ENCODE measurements at places on chromosomes 16 and 17.
A peak's percentile ranks its signal among the peaks of the same experiment; 100 is the strongest.

GRCh38 chr17:46916211-46916610 lies 6.7 kb upstream of the GOSR2 start:
- DNase-seq, result no peak

GRCh38 chr17:9956474-9957131 lies 51.5 kb upstream of the RCVRN start:
- DNase-seq, result no peak

DNA sequence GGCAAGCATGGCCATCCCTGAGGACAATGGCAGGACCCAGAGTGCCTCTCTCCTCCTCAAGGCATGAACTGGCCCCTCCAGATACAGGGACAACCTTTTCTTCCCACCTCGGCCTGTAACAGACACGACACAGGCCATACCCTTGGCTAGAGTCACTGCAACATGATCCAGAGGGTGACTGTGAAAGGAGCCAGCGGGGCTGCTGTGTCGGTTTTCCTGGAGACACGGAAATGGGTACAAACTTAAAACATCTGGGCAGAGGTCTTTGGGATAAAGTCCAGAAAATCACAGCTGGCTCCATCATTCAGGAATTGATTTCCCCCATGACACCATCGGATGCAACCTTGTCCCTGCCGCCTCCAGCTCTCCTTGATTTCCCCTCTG lies 5.3 kb downstream of the CEP295NL start:
- DNase-seq, result no peak

- no peak for DNase-seq
These were observed 458.6 kb upstream of the GOT2 start for GRCh38 chr16:59192551-59193199.

DNA sequence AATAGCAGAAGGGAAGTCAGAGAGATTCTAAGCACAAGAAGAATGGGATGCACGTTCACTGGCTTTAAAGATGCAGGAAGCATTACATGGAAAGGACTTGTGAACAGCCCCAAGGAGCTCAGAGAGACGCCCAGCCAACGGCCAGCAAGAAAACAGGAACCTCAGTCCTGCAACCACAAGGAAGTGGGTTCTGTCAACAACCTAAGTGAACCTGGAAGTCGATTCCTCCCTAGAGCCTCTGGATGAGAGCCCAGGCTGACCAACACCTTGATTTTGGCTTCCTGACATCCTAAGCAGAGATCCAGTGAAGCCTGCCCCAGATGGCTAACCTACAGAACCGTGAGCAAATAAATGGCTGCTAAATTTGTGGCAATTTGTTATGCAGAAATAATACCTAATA lies 24.5 kb downstream of the GPR142 start:
- DNase-seq, result no peak

DNA sequence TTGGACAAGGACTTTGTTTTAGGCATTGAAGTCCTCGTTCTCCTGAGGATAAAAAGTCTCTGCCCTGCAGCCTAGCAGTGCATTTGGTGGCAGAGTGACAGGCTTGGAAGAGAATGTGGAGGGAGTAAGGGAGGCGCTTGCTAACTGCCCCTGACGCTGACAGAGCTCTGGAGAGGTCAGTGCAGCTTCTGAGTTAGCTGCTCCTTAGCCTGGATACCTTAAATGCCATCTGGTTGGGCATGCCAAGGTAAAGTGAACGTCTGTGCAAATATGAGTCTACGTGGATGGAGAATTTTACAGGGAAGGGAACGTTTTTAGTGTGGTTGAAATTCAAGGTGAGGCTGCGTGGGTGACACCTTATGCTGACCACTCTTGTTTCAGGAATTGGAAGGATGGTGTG lies 44.4 kb downstream of the SEC14L1 start:
- DNase-seq, result no peak

GRCh38 chr17:57480438-57481196 lies 224.3 kb downstream of the MSI2 start:
- DNase-seq, result peak; percentile 55

DNA sequence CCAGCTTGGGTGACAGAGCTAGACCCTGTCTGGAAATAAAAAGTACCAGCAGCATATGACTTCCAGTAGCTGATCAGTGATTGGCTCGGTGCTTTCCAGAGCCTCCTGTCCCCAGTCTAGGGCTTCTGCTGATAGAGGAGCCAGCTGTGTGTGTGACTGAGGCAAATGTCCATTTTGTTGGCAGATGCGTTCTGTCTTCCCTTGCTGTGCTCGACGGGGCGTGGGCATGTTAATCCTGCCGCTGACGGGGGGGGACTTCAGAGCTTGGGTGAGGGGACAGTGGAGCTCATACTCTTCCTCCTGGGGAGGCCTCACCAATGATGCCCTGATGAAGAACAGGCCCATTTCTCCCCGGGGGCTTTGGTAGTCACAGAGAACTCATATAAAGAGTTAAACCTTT lies 14.6 kb downstream of the KCTD2 start:
- DNase-seq, result no peak

DNA sequence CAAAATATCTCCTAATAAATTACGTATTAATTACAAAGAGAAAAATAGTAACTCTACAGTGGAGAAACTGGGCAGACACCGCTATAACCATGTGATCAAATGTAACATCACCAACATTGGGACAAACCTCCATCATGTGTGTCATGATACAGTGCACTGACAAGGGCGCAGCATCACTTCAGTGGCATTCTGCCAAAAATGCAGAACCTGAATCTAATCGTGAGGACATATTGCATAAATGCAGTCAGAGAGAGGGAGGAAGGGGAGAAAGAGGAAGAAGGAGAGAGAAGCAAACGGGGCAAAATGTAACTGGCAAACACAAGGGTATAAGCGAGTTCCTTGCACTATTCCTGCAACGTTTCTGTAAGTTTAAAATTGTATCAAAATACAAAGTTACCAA lies 74.2 kb upstream of the MARCHF10 start:
- no peak for DNase-seq

DNA sequence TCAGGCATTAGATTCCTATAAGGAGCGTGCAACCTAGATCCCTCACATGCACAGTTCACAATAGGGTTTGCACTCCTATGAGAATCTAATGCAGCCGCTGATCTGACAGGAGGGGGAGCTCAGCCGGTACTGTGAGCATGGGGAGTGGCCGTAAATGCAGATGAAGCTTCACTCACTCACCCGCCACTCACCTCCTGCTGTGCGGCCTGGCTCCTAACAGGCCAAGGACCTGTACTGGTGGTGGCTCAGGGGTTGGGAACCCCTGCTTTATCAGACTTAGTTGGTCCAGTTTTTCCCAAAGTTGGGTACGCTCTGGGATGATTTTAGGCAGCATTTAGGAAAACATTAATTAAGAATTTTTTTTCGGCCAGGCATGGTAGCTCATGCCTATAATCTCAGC lies 103.8 kb downstream of the MARF1 start:
- no peak for DNase-seq

GRCh38 chr17:49597928-49598655 lies 22.4 kb downstream of the NXPH3 start:
- DNase-seq, result no peak

DNA sequence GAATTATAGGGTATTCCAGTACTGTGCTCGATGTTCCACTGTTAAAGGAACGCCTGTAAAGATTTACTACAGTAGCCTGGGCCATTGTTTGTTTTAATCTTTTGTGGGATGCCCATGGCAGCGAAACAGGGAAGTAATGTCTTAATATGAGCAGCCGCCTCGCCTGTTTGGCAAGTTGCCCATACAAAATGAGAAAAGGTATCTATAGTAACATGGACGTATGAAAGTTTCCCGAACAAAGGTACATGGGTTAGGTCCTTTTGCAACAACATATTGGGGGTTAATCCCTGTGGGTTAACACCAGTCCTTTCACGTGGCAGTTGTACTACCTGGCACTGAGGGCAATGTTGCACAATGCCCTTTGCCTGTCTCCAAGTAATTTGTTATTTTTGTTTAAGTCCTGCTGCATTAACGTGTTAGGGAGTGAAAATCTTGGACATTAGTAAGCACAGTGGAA lies 21.1 kb upstream of the TMC5 start:
- no peak for DNase-seq

- DNase-seq, result no peak
These were observed 66.1 kb upstream of the SREBF1 start for GRCh38 chr17:17902877-17903276.

GRCh38 chr17:26818736-26819135 lies 475.2 kb upstream of the WSB1 start:
- no peak for DNase-seq

DNA sequence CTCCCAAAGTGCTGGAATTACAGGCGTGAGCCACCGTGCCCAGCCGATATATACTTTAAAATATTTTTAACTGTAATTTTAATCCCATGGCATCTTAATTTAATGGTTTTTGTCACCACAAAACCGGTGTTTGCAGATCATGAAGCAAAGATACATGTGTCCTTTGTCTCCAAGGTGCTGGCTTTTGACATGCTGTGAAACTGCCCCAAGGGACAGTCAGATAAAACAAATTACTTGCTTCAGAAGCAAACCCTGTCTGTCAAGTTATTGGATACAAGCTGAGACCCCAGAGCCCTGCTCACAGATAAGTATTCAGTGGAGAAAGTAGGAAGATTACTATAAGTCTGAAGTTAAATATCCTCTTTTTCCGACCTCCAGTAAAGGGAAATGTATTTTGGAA lies 39.8 kb downstream of the ARL4D start:
- no peak for DNase-seq

DNA sequence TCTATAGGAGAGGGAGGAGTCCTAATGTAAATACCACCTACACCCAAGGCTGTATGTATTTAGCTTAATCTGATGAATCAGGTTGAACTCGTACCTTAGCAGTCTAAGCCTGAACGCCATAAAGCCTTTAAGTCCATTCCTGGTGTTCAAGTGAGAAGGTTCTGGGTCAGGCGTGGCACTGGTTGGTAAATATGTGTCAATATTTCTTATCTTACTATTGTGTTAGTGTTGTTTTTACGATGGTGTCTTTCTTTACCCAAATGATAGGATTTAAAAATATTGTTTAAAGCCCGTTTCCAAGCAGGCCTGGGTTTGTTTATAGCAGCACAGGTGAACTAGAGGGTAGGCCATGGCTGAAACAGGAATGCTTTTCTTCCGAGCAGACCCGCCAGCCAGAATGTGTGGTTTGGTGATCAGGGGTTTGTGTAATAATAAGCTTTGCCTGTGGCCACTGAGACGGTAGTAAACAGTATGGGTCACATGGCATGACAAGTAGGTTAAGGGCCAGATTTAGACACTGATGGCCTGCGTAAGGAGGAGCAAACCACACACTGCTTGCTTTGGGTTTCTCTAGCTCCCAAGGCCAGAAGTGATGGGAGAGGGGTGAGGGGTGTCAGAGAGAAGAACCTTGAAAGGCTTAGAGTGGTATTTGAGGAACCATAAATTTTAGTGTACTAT lies 3.3 kb downstream of the TMEM94 start:
- no peak for DNase-seq

DNA sequence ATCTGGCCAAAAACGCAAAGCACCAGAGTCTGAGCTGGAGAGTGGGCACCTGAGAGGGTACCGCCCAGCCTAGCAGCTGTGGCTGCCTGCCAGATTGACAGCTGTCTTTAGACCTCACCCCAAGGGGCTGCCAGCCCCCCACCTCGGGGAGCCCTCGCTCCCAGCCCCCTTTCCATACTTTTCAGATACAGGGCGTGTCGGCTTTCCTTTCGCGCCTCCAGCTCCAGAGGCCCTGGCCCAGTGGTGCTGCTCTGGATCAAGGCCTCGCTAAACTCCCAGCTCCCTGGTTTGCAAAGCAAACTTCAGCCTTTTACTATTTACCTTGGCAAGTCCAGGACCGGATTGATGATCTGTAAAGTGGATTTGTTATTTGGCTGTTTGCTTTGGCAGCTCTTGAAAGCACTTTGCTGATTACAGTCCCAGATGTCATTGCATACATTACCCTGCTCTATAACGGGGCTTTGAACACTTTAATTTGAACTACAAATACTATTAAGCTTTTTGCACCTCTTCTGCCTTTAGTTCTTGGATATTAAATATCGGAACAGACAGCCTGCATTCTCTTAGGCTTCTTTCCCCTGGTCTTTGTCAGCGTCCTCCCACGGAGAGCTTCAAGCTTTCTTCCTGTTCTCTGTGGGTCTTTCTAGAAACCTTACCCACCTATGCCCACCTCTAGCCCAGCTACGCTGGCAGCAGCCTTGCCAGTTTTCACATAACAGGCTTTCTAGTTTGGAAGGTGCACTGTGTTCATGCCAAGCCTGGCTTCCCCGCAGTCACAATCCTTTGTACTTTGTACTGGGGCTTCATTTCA lies 63.6 kb upstream of the TBX2 start:
- DNase-seq, result no peak

DNA sequence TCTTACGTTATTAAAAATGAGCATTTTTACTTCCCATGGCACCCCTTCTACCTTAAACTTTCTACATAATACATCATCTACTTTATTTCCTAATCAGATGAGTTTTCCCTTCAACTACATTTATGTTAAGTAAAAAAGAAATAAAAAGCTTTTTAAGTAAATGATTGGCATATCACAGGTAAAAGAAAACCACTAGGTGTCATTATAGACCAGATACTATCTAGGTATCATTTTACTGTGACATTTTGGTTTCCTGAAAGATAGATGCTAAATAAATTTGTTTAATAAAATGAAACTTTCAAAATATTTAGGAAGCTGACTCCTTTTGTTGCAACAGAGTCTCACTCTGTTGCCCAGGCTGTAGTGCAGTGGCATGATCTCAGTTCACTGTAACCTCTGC lies 3.8 kb upstream of the CMTM1 start:
- DNase-seq, result no peak

DNA sequence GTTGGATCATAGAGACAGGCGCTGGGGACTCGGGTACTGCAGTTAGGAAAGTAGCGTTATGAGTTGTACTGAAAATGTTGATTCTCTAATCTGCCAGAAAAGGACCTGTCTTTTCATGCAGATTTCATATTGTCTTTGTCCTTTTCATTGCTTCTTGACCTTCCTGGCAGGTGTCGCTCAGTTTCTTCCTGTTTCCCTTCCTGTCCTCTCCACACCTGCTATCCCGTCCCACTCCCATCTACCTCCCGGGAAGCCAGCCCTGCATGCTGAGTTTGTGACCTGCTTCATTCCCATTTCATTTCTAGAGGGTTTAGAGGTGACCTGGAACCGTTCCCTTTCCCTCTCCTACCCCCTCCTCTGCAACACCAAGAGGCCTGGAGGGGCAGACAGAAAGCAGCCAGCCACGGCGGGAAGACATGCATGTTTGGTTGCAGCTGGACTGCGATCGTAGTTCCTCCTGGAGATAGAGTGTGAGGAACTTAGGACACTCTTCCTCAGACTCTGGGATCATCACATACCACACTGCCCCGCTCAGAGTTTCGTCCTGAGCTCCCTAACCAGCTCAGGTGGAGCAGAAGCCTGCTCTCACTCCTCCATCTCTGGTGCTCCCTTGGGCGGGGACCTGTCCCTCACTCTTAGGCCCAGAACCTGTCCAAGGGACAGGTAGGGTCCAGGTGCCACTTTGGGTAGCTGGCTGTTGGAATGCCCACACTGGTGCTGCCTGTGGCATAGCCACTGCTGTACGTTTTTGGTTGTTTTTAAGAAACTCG lies 23.9 kb upstream of the ARHGAP23 start:
- DNase-seq, result no peak

GRCh38 chr16:30361180-30361579 lies 6.1 kb upstream of the CD2BP2 start:
- DNase-seq, result no peak

DNA sequence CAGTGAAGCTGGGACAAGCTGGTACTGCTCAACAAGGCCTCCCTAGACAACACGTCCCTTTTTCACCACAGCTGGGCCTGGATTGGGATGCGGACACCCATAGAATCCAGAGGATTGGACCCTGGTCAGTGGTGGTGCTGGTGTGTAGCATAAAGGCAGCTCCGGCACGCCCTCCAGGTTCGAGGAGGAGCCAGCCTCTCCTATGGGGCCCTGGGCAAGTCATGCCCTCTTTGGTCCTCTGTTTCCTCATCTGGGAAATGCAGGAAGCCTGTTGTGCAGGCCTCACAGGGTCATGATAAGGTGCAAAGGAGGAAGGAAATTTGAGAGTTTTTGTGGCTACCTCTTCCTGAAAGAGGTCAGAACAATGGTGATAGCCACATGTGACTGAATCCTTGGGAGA lies 1741.7 kb downstream of the TP53TG3F start:
- no peak for DNase-seq

Data from non-pigmented ciliary epithelial cell (primary cell).